Stimulated activated CD8-positive, alpha-beta memory T cell treated with anti-CD3 and anti-CD28 coated beads, Interleukin-4, amount 100 ng/mL, for 48 hours (primary cell): ENCODE measurements at places on chromosomes 1 and 21.

DNA sequence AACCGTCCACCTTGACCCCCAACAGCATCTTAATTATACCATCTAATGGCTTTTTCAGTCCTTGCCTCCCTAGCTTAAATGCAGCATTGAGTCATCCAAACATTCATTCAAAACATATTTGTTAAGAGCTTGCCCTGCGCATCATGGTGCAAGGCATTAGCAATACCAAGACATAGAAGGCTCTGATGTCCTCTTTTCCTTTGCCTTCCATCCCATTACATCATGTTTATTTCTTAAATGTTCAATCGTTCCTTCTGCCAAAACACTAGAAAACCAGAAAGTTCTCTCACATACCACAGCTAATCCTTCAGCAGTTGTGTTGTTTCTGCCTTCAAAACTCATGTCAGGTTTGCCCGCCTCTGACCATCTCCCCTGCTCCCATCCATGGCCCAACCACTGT lies 29.8 kb upstream of the VTCN1 start:
- no peak for DNase-seq

DNA sequence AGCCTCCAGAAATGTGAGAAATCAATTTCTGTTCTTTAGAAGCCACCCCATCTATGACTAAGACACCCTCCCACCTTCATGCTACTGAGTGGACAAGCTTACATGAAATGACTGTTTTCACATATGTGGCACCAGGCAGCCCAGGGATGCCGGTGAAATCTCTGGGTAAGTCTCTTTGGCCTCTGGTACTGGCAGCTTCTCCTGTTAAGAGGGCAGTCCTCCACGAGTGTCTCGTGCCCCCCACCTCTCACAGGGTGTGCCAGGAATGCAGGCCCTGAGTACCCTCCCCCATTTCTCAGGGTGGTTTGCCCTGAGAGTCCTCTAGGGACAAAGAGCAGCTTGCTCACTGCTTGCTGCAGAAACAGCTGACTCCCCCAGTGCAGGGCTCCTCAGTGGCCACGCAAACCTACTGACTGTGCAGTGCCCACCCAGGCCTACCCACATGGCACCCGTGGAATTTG lies 3.2 kb upstream of the PRXL2B start:
- peak; percentile 41 for DNase-seq

GRCh38 chr1:47763591-47764171 lies 233.5 kb downstream of the TRABD2B start:
- no peak for DNase-seq

DNA sequence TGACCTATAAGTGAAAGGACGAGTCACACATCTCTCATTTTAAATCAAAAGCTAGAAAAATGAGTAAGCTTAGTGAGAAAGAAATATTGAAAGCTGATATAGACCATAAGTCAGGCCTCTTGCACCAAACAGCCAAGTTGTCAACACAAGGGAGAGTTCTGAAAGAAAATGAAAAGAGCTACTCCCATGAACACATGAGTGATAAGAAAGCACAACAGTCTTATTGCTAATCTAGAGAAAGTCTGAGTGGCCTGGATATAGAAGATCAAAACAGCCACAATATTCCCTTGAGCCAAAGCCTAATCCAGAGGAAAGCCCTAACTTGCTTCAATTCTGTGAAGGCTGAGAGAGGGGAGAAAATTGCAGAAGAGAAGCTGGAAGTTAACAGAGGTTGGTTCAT lies 175.0 kb downstream of the SMYD3 start:
- DNase-seq: no peak

- DNase-seq: no peak
These were observed 26.2 kb upstream of the ID3 start for GRCh38 chr1:23585321-23586022.

GRCh38 chr1:234684856-234685255 lies 74.9 kb upstream of the IRF2BP2 start:
- DNase-seq: no peak

DNA sequence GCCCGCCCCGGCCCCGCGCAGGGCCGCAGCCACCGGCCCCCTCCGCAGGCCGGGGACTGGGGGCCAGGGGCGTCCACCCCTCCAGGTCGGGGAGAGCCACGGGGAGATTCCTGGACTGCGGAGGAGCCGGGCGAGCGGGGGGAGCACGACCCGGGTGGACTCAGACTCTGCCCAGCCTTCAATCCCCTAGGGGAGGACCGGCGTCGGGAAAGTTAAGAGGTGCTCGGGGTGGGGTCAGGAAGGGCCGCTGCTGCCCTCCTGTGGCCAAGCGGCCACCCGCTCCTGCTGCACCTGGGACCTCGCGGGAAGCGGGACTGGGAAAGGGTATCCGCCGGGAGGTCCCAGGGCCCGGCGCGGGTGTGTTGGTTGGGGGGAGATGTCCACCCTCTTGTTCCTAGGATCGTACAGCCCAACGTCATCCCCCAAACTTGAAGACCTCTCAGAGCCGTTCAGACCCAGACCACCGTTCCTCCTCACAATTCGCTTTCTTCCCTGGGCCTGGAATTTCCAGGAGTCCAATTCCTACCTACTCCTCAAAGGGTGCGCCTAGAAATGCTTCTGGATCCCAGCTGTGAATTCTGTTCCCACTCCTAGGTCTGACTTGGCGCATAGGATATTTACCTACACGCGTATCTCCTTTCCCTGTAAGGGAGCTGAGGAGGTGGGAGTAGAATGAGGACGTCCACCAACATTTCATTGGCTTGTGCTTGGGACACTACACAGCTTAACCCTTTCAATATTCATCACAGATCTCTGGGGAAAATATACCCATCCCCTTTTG lies 484 bp upstream of the RHOC start:
- peak; percentile 79 for DNase-seq

GRCh38 chr21:44380876-44381275 lies 27.5 kb downstream of the TRPM2 start:
- DNase-seq: no peak

DNA sequence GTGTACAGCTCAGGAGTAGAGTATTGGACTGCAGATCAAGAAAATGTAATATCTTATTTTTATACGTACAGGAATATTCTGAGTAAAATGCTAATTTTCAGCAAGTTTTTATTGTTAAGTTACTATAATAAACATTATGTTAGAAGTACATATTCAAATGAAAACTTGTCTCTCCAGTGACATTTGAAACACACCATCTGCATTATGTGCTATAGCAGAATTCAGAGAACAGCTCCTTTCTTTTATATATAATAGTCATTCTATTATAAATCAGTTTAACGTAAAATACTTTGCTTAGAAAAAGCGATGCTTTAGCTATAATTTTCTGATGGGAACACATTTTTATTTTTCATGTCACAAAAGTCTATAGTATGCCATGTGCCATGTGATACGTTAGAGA lies 249.0 kb downstream of the PTPRC start:
- no peak for DNase-seq

DNA sequence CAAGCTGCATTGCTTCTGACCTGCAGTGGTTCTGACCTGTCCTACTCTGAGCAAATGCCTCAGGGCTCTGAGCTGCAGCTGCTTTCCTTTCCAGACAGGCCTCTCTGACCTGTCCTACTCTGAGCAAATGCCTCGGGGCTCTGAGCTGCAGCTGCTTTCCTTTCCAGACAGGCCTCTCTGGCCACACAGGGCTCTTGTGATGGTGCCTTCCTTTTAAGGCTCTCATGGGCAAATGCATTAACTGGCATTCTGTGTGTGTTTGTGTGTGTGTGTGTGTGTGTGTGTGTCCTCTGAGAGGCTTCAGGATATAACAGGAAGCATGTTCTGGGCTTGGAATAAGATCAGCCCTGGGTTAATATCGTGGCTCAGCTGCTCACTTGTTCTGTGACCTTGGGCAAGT lies 131.3 kb downstream of the NTPCR start:
- DNase-seq: no peak

DNA sequence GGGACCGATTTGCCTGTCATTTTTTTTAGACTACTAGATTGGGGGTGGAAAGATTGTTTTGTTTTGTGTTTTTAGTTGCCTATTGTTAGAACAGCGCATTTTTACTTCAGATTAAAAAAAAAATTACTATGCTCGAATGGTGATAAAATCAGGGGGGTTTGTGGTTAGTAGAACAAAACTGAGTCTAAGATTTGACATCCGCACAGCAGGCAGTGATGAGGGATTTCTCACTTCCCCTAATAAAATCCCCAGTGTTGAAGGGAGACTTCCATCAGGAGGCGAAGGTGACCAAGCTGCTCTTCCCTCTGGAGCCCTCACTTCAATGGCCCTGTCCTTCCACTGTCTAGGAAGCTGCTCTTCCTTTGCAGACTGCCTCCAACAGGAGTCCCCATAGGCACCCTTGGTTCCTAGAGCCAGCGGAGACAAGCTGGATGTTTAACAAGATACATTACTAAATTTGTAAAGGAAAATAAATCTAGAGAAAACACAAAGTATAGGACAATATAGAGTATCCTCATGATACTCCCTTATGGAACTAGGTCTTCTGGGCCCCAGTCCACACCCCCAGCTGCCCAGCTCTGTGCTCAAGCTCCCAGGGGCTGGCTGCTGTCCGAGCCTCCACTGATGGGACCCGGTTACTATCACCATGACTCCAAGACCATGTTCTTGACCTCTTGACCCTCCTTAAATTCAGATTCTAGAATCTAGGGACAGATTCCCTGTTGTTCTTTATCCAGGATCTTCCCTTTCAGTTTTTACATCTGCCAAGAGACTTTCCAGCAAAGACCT lies 31.0 kb downstream of the TENT5C start:
- DNase-seq: no peak

DNA sequence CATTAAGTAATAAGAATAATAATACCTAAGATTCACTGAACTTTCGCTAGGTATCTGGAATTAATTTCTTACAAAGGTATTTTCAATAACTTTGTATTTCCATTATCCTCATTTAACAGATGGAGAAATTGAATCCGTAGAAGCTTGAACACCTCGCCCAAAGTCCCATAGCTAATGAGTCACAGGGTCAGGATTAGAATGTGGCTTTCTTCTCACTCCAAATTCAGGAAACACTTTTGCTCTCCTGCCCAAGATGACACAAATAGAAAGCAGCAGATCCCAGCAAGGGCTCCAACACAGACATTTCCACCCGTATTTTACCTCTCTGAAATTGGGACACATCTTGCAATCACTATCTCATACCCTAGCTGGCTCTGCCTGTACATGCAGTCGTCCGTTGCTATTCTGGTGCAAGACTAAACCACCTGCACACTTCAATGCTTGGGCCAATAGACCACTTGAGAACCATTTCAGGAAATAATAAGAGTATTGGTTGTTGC lies 125.9 kb upstream of the GREM2 start:
- DNase-seq: no peak
